ENCODE measurements at places on chromosomes 7 and 10.

GRCh38 chr10:80158598-80159127 lies 26.1 kb downstream of the PLAC9 start:
- DNase-seq: no peak

GRCh38 chr10:75955973-75956502 lies 524.6 kb downstream of the LRMDA start:
- DNase-seq: no peak

DNA sequence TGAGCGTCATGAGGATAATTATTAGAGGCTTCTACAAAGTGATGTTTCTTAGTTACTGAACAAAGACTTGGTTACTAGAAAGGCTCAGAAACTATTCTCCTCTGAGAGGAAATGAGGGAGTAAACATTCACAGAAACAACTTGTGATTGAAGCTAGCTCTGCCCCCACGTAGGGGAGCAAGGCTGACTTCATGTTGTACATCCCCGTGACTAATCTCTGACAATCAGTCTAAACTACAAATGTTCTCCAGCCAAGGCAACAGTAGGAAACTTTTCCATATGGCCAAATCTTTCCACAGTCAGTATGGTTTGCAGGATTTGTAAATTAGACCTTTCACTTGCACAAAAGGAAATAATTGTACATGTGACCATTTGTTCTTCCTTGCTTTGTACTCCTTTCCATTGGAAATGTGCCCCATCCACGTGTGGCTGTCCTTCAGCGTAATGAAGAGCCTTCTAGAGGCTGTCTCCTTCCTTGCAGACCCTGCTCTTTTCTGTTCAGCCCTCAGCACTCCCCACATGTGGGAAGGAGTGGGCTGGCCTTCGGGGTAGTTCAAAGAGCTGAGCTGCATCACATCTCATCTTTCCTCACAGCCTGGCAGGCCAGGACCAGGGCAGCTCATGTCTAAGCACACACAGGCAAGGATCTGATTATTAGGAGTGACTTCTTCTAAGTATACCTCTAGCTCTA lies 93.5 kb downstream of the PCGF5 start:
- no peak for DNase-seq

DNA sequence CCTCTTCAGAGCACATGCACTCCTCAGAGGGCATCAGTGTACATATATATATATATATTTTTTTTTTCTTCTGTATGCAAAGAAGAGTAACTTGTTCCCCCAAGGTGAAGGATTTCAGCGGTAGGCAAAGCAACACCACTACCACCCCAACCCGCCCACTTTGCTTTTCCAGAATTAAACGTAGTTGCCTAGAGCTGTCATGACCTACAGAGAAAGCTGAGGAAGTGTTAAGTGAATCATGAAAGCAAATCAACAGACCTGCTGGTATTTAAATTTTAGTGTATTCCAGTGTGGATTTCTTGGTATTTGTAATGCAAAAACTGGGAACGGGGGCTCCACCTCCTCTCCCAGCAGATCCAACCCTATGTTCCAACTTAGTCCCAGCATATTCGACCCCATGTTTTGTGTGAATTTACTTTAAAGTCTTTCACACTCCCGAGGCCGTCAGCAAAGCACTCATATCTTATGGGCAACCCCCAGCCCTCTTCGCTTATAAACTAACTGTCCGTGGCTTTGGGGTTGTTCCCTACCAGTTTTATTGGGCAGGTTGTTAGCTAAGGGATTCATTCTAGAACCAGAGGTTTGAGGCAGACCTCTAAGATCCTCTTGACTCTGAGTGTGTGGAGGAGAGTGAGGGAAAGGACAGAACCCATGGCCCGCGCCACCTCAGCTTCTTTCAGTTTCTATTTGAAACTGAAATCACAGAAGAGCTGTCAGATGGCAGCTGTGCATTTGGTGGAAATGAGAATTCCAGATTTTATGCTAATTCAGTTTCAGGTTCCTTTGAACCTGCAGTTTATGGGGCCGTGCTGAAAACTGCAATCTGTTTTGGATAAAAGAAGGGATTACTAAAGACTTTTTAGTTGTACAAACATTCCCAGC lies 450.2 kb upstream of the GALNT17 start:
- no peak for DNase-seq

DNA sequence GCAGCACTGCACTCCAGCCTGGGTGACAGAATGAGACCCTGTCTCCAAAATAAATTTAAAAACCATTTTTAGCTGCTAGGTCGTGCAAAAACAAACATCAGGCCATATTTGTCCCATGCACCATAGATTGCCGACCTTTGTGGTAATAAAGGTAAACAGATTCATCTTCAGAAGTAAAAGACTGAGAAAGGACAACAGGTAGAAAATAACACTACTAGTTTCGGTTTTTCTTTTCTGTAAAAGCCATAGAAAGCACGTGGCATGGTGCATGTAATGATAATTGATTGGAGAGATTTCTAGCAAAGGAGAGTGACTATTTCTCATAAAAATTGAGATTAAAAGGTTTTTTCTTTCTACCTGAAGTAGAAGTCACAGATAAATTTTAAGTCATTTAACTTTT lies 93.9 kb downstream of the DNAH11 start:
- DNase-seq: no peak

- DNase-seq: no peak
Measured at GRCh38 chr7:47456210-47456955, 125.5 kb downstream of the TNS3 start.

DNA sequence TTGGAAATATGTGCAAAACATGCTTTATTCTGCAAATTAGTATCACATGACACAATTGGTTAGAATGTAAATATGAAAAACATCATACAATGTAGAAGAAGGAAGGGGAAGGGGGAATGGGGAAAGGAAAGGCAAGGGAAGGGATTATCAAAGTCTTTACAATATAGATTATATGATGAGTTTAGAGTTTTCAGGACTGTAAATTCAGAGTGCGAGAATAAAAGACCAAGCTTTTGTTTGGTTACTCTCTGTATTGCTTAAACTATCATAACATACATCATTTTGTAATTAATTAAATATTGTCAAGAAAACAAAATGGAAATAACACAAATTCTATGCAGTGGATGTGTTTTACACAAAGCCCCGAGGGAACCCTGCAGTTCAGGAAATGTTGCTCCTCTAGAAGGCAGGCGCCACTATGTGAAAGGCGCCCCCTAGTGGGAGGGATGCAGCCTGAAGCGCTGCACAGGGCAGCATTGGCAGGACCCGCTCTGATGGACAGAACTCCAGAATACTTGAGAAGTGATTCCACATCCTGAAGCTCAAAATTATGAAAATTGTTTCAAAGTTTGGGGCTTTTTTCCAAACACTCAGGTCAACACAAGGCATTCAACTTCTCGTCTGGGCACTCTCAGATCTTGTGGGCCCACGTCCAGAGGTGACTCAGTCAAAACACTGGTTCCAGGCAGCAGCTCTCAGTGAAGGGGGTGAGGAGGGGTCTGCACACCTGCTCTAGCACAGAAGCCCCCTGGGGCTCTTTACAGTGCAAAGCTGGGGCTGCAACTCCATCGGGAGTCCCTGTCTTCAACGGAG lies 31.6 kb upstream of the TMEM254 start:
- DNase-seq: peak; percentile 65

GRCh38 chr10:18759575-18759974 lies 100.3 kb downstream of the ARL5B start:
- DNase-seq: no peak

DNA sequence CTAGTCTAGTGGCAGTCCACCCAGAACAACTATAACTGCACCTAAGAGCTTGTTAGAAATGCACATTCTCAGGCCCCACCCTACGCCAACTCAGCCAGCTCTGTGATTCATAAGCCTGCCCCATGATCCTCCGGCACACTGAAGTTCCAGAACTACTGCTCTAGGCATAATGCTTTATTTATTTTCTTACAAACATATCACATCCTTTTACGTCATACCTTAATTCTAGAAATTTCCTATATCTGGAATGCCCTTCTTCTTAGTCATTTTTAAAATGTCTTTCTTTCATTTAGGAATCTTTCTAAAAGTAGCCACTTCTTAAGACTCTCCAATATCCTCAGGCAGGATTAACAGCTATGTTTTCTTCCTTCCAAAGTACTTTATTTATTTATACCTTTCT lies 480.1 kb downstream of the INHBA start:
- no peak for DNase-seq

DNA sequence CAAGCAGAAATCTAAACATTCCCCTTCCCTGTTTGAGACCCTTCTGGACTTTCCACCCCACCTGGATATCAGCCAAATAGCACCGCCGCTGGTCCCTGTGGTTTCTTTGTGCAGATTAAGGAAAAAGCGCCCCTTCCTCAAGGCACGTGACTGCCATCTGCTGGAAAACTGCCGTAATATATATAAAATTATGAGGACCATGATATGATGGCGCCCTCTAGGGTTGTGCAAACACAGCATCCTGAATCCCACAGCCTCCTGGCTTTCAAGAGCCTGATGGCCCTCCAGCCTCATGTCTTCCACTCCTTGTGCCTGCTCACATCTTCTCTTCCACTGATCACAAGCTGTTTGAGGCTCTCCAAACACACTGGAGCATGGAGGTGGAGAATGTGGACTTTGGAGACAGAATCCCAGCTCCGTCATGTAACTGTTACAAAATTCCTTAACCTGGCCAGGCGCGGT lies 121.3 kb downstream of the MYL10 start:
- DNase-seq: peak; percentile 21

- no peak for DNase-seq
Measured at GRCh38 chr10:80075781-80076180, 2.7 kb upstream of the TMEM254 start.

GRCh38 chr10:79442171-79443040 lies 3.0 kb downstream of the ZCCHC24 start:
- no peak for DNase-seq

- no peak for DNase-seq
Measured at GRCh38 chr7:142796001-142796500, 25.3 kb downstream of the PRSS2 start.

Measured in NCI-H1048 (cell line).